Cardiac ventricle fibroblast (primary cell): ENCODE measurements at places on chromosomes 16 and 17. TPM values are rescaled to one million over a fixed set of nuclear protein-coding genes. Genes with fewer than 3 reads are reported as not detected.

EVI2B gene
- total RNA-seq = 2.9 and 3.2 TPM in 2 replicates

GPR179 gene
- not detected in 2 replicates for total RNA-seq

RNF135 gene
- 17.0 and 20.2 TPM in 2 replicates for total RNA-seq

KRTAP1-5 gene
- not detected in 2 replicates for total RNA-seq

HS3ST2 gene
- not detected in 2 replicates for total RNA-seq

KRTAP4-9 gene
- total RNA-seq = not detected in 2 replicates

STX8 gene
- 63.0 and 76.1 TPM in 2 replicates for total RNA-seq

SLC38A7 gene
- 11.2 and 12.1 TPM in 2 replicates for total RNA-seq

PROCA1 gene
- total RNA-seq = 1.0 and 1.9 TPM in 2 replicates

SLC2A4 gene
- total RNA-seq = 0.05 TPM in 1 of 2 replicates, not detected in the other

DOC2B gene
- 0.05 and 0.12 TPM in 2 replicates for total RNA-seq

HOXB1 gene
- total RNA-seq = not detected in 2 replicates

TP53TG3D gene
- total RNA-seq = 2.5 TPM in 1 of 2 replicates, not detected in the other

KRTAP9-8 gene
- not detected in 2 replicates for total RNA-seq

TSR3 gene
- 77.4 and 85.3 TPM in 2 replicates for total RNA-seq

ZNF689 gene
- total RNA-seq = 7.1 and 9.8 TPM in 2 replicates

LUC7L gene
- total RNA-seq = 22.5 and 26.6 TPM in 2 replicates

KRT36 gene
- not detected in 2 replicates for total RNA-seq

NTN3 gene
- 1.1 TPM in 1 of 2 replicates, not detected in the other for total RNA-seq

NPIPB5 gene
- 33.6 and 44.8 TPM in 2 replicates for total RNA-seq

CCR7 gene
- total RNA-seq = 0.10 and 0.19 TPM in 2 replicates

TBC1D3E gene
- total RNA-seq = not detected in 2 replicates

G6PC1 gene
- total RNA-seq = not detected in 2 replicates

MFSD6L gene
- total RNA-seq = not detected in 2 replicates

RHBDL1 gene
- total RNA-seq = 0.50 and 1.5 TPM in 2 replicates

INPP5K gene
- 27.1 and 36.2 TPM in 2 replicates for total RNA-seq

HBA1 gene
- 11.8 TPM in 1 of 2 replicates, not detected in the other for total RNA-seq

NLRC3 gene
- 0.19 TPM in 1 of 2 replicates, not detected in the other for total RNA-seq

HCRT gene
- total RNA-seq = not detected in 2 replicates

FNDC8 gene
- not detected in 2 replicates for total RNA-seq

PRSS53 gene
- total RNA-seq = 1.2 and 3.2 TPM in 2 replicates

SMIM22 gene
- not detected in 2 replicates for total RNA-seq

EVPLL gene
- not detected in 2 replicates for total RNA-seq

TBC1D3G gene
- total RNA-seq = not detected in 2 replicates

CCDC92B gene
- not detected in 2 replicates for total RNA-seq

SALL1 gene
- total RNA-seq = 1.4 and 1.5 TPM in 2 replicates

PRKCB gene
- total RNA-seq = 0.15 TPM in 1 of 2 replicates, not detected in the other

KCNG4 gene
- total RNA-seq = not detected in 2 replicates

SMIM36 gene
- not detected in 2 replicates for total RNA-seq

GDPD3 gene
- 0.64 and 1.00 TPM in 2 replicates for total RNA-seq

NPIPB13 gene
- 1.7 and 2.1 TPM in 2 replicates for total RNA-seq

TMEM11 gene
- total RNA-seq = 16.0 and 20.2 TPM in 2 replicates

KRTAP17-1 gene
- not detected in 2 replicates for total RNA-seq

KRTAP3-1 gene
- total RNA-seq = not detected in 2 replicates
